ENCODE measurements at places on chromosomes 5 and 9. TPM values are rescaled to one million over a fixed set of nuclear protein-coding genes. Genes with fewer than 3 reads are reported as not detected.

The FOXD4L3 gene
- not detected for total RNA-seq

The ATP10B gene
- 9.3 TPM for total RNA-seq

The DNM1 gene
- total RNA-seq, result 44.6 TPM

The PCDHGB3 gene
- 8.3 TPM for total RNA-seq

The ZNF658 gene
- 17.4 TPM for total RNA-seq

The DBH gene
- not detected for total RNA-seq

The KLF4 gene
- 39.1 TPM for total RNA-seq

The SCGB3A2 gene
- total RNA-seq, result not detected

The CDO1 gene
- 64.3 TPM for total RNA-seq

The ANKRD18A gene
- 10.0 TPM for total RNA-seq

The AGXT2 gene
- not detected for total RNA-seq

Measured in spinal cord (tissue), 10 donors.